GM23248 (cell line): ENCODE measurements at places on chromosomes 11 and 22. TPM values are rescaled to one million over a fixed set of nuclear protein-coding genes. Genes with fewer than 3 reads are reported as not detected.
A peak's percentile ranks its signal among the peaks of the same experiment; 100 is the strongest.

GRCh38 chr11:72534371-72535193 is 100.3 kb upstream of the CLPB start:
- DNase-seq = peak; percentile 62
- H3K4me1 ChIP-seq = peaks cover 22% of the 10 kb centered on the region
- H3K27me3 ChIP-seq = no peaks in the 10 kb centered on the region
- no peak overlapping the region for H3K4me3 ChIP-seq
- no peaks in the 10 kb centered on the region for H3K36me3 ChIP-seq

DNA sequence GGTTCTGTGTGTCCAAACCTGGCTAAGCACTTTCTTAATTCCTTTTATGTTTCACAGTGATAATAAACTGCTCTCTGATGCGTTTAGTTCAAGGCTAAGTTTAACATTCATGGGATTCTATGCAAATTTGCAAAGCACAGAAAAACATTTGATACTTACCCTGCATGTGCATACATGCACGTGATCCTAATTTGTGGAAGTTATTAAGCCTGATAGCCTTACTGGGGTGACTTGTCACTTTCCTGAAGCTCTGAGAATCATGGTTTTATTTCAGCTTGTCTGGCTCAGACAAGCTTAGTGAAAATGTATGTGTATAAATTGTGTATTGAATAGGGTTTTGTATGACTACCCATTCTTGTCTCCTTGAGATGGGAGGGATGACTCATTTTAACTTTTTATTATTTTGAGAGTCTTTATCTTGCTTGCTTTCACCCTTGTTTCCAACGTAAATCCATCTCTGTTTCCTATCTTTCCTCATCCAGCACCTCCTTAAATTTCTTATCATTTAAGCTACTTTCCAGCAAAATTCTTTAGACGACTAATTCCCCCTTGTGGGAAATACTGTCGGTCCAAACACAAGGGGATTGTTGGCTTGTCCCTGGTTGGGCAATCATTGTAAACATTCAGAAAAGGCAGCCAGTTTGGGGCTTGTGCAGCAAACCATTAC is 167.1 kb downstream of the C11orf91 start:
- no peaks in the 10 kb centered on the region for H3K27me3 ChIP-seq
- no peaks in the 10 kb centered on the region for H3K36me3 ChIP-seq

- no peaks in the 10 kb centered on the region for H3K27me3 ChIP-seq
- no peaks in the 10 kb centered on the region for H3K36me3 ChIP-seq
- no peak for DNase-seq
- no peaks in the 10 kb centered on the region for H3K4me1 ChIP-seq
- no peak overlapping the region for H3K27ac ChIP-seq
These were observed 17.8 kb upstream of the RRM1 start for GRCh38 chr11:4076774-4077173.

- no peaks in the 10 kb centered on the region for H3K4me1 ChIP-seq
- H3K27ac ChIP-seq = no peak overlapping the region
- no peak overlapping the region for H3K4me3 ChIP-seq
- H3K36me3 ChIP-seq = no peaks in the 10 kb centered on the region
- H3K27me3 ChIP-seq = no peaks in the 10 kb centered on the region
- no peak for DNase-seq
These were observed 47.9 kb downstream of the MPPED2 start for GRCh38 chr11:30538251-30538650.

DNA sequence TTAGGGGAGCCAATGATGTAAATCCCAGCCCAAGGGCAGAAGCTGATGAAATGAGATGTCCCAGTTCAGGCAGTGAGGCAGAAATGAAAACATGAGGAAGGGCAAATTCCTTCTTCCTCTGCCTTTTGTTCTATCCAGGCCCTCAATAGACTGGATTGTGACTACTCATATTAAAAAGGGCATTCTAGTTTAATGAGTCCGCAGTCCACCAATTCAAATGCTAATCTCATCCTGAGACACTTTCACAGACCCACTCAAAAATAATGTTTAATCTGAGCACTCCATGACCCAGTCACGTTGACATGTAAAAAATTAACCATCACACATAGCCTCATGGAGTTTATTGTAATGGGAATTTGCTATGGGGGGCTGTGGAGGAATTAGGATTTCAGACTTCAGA is 717.9 kb downstream of the OPCML start:
- no peaks in the 10 kb centered on the region for H3K27me3 ChIP-seq
- no peak for DNase-seq
- no peaks in the 10 kb centered on the region for H3K4me1 ChIP-seq
- H3K36me3 ChIP-seq = no peaks in the 10 kb centered on the region
- no peak overlapping the region for H3K4me3 ChIP-seq

- no peak overlapping the region for H3K27ac ChIP-seq
- peaks cover 11% of the 10 kb centered on the region for H3K27me3 ChIP-seq
- no peak for DNase-seq
- H3K4me3 ChIP-seq = no peak overlapping the region
These were observed 39.4 kb upstream of the SEPTIN5 start for GRCh38 chr22:19674929-19675253.

GRCh38 chr11:16779436-16779835 is 41.0 kb downstream of the C11orf58 start:
- H3K36me3 ChIP-seq = no peaks in the 10 kb centered on the region
- no peak for DNase-seq
- 0 out of 2 replicates have a peak, but pooled peaks cover 3% of the 10 kb centered on the region for H3K27me3 ChIP-seq

- H3K4me1 ChIP-seq = 0 out of 2 replicates have a peak, but pooled peaks cover 4% of the 10 kb centered on the region
- peaks cover 71% of the 10 kb centered on the region for H3K27me3 ChIP-seq
- no peak for DNase-seq
- no peak overlapping the region for H3K4me3 ChIP-seq
- no peaks in the 10 kb centered on the region for H3K36me3 ChIP-seq
These were observed 926 bp downstream of the PGR start for GRCh38 chr11:101128571-101129202.

DNA sequence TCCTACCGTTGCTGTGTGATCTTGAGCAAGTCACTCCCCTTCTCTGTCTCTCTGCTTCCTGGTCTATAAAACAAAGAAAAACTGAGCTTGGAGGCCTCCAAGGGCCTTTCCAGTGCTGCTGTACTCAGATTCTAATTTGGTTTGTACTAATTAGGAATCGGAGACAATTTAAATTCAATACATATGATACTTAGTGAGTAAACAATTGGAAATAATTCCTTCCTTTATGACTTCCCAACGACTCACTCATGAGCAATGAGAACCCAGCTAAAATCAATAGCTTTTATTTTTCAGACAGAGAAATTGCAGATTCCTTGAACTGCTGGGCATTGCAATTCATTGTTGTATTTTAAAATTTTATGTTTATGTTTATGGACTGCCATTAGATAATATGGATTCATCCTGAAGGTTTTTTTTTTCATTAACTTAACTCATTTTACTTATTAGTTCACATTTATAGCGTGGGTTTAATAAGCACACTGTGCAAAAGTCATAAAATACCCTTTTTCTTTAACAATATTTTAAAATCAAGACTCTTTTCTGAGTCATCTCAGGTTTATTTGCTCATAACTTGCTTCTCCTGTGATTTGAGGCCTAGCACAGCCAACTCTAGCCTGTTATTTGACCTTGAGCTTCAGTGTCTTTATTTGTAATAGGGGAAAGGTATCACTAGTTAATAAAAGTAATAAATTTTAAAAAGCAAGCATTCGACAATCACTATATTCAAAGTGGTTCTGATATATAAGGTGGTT is 95.8 kb downstream of the TP53I11 start:
- no peaks in the 10 kb centered on the region for H3K36me3 ChIP-seq
- 0 out of 2 replicates have a peak overlapping the region, but pooled peaks have one; percentile 9 for H3K27ac ChIP-seq
- no peak overlapping the region for H3K4me3 ChIP-seq
- peak; percentile 32 for DNase-seq

GRCh38 chr22:35988030-35988429 is 40.6 kb downstream of the RBFOX2 start:
- H3K27me3 ChIP-seq = no peaks in the 10 kb centered on the region
- H3K4me3 ChIP-seq = no peak overlapping the region
- DNase-seq = no peak
- no peaks in the 10 kb centered on the region for H3K36me3 ChIP-seq

DNA sequence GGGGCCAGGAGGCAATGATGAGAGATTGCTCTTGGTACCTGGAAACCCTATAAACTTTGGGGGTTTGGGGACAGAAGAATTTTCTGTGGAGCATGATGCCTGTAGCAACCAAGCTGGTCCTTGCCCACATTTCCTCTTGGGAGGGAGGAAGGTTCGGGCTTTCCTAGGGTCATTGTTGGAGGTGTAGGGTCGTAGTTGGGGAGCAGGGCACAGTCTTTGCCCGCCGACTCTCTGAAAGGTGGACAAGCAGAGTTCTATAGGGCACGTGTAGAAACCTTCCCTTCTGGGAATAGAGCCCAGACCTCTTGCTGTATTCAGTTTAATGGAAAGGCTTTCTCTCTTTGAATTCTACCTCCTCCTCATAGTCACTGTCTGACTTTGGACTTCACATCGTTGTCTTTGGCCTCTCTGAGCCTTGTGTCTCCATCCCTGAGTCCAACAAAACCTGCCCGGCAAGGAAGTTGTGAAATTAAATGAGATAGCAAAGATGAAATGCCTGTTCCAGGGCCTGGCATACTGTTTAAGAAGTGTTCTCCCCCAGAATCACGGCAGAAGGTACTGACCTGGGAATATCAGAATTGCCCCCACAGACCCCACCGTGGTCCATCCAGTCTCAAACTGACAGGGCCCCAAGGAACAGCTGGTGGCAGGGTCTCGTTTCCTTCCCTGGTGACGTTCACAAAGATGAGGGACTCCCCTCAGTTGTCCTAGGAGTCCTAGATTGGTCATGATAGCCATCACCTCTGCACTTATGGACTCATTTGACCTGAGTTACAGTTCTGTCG is 1.6 kb downstream of the PRDM11 start:
- H3K27ac ChIP-seq = no peak overlapping the region
- H3K4me1 ChIP-seq = 0 out of 2 replicates have a peak, but pooled peaks cover 7% of the 10 kb centered on the region
- H3K4me3 ChIP-seq = peak overlapping the region; percentile 95
- peak; percentile 11 for DNase-seq

GRCh38 chr11:88439356-88439755 is 101.8 kb upstream of the CTSC start:
- DNase-seq = no peak
- H3K27me3 ChIP-seq = no peaks in the 10 kb centered on the region
- no peak overlapping the region for H3K27ac ChIP-seq
- no peaks in the 10 kb centered on the region for H3K4me1 ChIP-seq
- H3K4me3 ChIP-seq = no peak overlapping the region
- H3K36me3 ChIP-seq = no peaks in the 10 kb centered on the region

DNA sequence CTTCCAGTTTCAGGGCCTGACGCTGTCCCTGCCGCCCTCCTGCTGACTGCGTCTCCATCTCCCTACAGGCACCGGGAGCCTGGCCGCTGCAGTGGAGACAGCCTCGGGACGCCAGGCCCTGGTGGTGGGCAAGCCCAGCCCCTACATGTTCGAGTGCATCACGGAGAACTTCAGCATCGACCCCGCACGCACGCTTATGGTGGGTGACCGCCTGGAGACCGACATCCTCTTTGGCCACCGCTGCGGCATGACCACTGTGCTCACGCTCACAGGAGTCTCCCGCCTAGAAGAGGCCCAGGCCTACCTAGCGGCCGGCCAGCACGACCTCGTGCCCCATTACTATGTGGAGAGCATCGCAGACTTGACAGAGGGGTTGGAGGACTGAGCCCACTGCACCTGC is 7.0 kb downstream of the PDXP start:
- no peak overlapping the region for H3K27ac ChIP-seq
- no peak for DNase-seq
- peaks cover 22% of the 10 kb centered on the region for H3K4me1 ChIP-seq
- H3K36me3 ChIP-seq = no peaks in the 10 kb centered on the region

GRCh38 chr11:72471005-72471898 is 36.9 kb upstream of the CLPB start:
- no peak overlapping the region for H3K4me3 ChIP-seq
- H3K36me3 ChIP-seq = no peaks in the 10 kb centered on the region
- peak; percentile 85 for DNase-seq
- H3K27ac ChIP-seq = no peak overlapping the region

DNA sequence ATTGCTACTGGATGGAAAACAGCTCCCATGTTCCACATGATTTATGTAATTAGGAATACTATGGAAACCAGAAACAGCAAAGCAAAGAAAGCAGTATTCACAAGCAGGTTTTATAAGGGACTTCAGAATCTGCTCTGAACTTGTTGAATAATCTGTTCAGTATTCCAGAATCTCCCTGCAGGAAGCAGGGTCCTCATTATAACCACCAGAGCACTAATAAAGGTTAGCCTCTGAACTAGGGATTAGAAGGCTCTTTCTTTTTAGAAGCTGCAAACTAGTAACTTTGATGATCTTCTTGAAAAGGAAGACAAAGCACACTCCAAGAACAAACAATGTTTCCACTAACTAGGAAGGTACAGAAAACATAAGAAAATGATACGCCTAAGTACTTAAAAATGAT is 125.8 kb downstream of the DCDC1 start:
- no peak overlapping the region for H3K4me3 ChIP-seq
- DNase-seq = no peak
- no peaks in the 10 kb centered on the region for H3K36me3 ChIP-seq

- no peaks in the 10 kb centered on the region for H3K36me3 ChIP-seq
- H3K4me3 ChIP-seq = no peak overlapping the region
- H3K4me1 ChIP-seq = no peaks in the 10 kb centered on the region
- H3K27me3 ChIP-seq = peaks cover 12% of the 10 kb centered on the region
- no peak overlapping the region for H3K27ac ChIP-seq
These were observed 165.4 kb downstream of the GRIK4 start for GRCh38 chr11:120676991-120677390.

GRCh38 chr11:69867076-69868005 is 48.1 kb upstream of the FGF3 start:
- no peaks in the 10 kb centered on the region for H3K4me1 ChIP-seq
- no peak overlapping the region for H3K27ac ChIP-seq
- H3K36me3 ChIP-seq = no peaks in the 10 kb centered on the region
- no peaks in the 10 kb centered on the region for H3K27me3 ChIP-seq
- no peak overlapping the region for H3K4me3 ChIP-seq

- no peak for DNase-seq
- no peaks in the 10 kb centered on the region for H3K27me3 ChIP-seq
- H3K36me3 ChIP-seq = no peaks in the 10 kb centered on the region
These were observed 20.2 kb downstream of the OTUB1 start for GRCh38 chr11:64006398-64006797.

DNA sequence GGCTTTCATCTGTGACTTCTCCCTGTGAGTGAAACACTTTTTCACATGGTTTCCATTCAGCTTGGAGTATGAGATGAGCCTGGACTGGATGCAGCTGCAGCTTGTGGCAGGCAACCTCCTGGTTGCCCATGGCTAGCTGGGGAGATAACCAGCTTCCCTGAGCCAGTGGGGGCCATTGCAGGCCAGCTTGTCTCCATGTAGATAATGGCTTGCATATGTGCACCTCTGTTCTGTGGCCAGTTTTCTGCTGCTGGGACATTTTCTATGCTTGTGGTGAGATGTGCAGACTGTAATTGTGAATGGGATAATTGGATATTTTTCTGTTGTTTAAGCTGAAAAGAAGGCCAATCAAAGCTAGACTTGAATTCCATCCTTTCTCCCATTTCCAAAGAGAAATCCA is 38.5 kb downstream of the INSC start:
- no peak overlapping the region for H3K27ac ChIP-seq
- no peaks in the 10 kb centered on the region for H3K27me3 ChIP-seq
- no peak for DNase-seq

- no peaks in the 10 kb centered on the region for H3K36me3 ChIP-seq
- DNase-seq = peak; percentile 58
- no peak overlapping the region for H3K4me3 ChIP-seq
- H3K27ac ChIP-seq = no peak overlapping the region
- peaks cover 15% of the 10 kb centered on the region for H3K27me3 ChIP-seq
These were observed 229.3 kb downstream of the CASP12 start for GRCh38 chr11:104668797-104669463.

The C11orf42 gene
- 0.16 TPM in 1 of 2 replicates, not detected in the other for polyA plus RNA-seq

The ALDH3B1 gene
- 42.7 and 43.4 TPM in 2 replicates for polyA plus RNA-seq

The GPR83 gene
- polyA plus RNA-seq = 0.04 TPM in 1 of 2 replicates, not detected in the other

The NLRP10 gene
- polyA plus RNA-seq = 13.5 and 17.8 TPM in 2 replicates

The NXPE1 gene
- polyA plus RNA-seq = not detected in 2 replicates

The C11orf71 gene
- 1.8 and 2.2 TPM in 2 replicates for polyA plus RNA-seq

The BDNF gene
- 58.1 and 59.7 TPM in 2 replicates for polyA plus RNA-seq

The ANO9 gene
- not detected in 2 replicates for polyA plus RNA-seq

The RANBP1 gene
- 252 and 253 TPM in 2 replicates for polyA plus RNA-seq

The CHRM4 gene
- not detected in 2 replicates for polyA plus RNA-seq
